NCI-H2171 (cell line): ENCODE measurements at places on chromosomes 11 and 22.

DNA sequence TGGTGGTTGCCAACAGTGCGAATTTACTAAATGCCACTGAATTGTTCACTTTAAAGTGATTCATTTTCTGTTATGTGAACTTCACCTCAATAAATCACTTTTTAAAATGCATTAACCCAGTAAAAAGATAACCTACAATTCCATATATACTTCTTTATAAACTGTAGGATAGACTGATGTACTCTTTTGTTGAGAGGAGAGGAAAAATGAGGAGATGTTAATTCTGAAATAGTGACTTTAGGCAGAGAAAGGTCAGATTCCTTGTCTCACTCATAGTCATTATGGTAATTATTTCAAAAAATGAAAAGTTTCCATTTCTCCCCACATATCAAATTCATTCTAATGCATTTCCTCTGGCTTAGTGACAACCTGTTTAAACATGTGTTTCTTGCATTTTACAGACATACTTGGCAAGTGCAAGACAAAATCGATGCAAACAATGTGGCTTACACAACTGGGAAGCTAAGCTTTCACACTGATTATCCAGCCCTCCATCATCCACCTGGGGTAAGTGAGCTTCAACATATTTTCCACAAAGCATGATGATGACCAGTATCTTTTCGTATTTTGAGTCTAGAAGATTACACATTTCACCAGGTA, 74.5 kb downstream of the BBOX1 start:
- DNase-seq, result no peak

DNA sequence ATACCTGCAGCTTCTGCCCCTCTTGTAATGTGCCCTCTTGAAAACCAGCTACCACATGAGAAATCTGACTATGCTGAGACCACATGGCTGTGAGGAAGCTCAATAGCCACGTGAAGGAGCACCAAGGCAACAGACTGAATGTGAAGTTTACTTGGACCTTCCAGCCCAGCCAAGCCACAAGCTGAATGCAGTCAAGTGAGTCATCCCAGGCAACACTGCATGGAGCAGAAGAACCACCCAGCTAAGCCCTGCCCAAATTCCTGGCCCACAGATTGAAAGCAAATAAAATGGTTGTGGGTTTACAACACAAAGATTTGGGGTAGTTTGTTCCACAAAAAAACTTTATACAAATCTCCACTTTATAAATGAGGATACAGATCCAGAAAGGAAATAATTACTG, 114.5 kb downstream of the TIMP3 start:
- DNase-seq, result no peak

DNA sequence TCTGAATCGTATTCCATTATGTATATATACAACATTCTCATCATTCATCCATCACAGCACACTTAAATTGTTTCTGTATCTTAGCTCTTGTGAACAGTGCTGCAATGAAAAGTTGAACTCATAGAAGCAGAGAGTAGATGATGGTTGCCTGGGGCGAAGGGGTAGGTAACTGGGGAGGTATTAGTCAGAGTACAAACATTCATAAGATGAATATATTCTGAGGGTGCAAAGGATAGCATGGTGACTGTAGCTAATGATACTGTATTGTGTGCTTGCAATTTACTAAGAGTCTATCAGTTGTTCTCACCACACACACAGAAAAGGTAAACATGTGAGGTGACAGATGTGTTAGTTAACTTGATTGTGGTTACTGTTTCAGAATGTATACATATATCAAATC, 12.6 kb upstream of the RFPL2 start:
- no peak for DNase-seq

GRCh38 chr11:105720096-105720495, 110.2 kb downstream of the GRIA4 start:
- DNase-seq, result no peak

GRCh38 chr22:32555581-32555980, 81.0 kb downstream of the FBXO7 start:
- no peak for DNase-seq
